T-helper 9 cell (primary cell): ENCODE measurements at places on chromosomes 1 and 21.

DNA sequence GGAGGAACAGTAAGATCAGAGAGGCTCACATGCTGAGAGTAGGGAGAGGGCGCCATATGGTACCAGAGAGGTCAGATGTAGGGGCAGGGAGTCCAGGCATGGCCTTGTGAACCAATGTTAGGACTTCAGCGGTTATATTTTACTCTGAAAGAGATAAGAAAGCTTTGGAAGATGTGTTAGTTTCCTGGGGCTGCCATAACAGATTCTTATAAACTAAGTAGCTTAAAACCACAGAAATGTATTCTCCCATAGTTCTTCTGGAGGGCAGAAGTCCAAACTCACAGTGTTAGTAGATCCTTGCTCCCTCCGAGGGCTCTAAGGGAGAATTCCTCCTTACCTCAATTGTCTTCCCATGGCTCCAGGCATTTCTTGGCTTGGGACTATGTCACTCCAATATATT, 502.5 kb upstream of the ADGRL2 start:
- no peak for DNase-seq

DNA sequence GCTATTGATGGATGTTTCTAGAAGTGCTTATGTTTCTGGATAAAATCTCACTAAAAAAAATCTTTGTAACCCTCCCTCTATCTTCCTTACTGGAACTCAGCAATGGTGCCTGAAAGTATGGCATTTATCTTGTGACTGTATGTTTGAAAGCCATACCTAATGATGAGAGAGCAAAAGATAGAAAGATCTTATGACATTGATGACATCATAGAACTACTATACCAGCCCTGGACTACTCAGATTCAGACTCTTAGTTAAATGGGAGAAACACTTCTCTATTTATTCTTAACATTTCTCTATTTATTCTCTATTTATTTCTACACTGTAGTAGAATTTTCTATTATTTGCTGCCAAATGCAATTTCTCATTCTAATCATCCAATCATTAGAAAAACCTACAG, 32.7 kb upstream of the SYCP1 start:
- no peak for DNase-seq

- DNase-seq = no peak
Observed at GRCh38 chr1:55472784-55473183, 257.6 kb upstream of the USP24 start.

GRCh38 chr1:222084996-222085395, 343.1 kb upstream of the DUSP10 start:
- DNase-seq = no peak

DNA sequence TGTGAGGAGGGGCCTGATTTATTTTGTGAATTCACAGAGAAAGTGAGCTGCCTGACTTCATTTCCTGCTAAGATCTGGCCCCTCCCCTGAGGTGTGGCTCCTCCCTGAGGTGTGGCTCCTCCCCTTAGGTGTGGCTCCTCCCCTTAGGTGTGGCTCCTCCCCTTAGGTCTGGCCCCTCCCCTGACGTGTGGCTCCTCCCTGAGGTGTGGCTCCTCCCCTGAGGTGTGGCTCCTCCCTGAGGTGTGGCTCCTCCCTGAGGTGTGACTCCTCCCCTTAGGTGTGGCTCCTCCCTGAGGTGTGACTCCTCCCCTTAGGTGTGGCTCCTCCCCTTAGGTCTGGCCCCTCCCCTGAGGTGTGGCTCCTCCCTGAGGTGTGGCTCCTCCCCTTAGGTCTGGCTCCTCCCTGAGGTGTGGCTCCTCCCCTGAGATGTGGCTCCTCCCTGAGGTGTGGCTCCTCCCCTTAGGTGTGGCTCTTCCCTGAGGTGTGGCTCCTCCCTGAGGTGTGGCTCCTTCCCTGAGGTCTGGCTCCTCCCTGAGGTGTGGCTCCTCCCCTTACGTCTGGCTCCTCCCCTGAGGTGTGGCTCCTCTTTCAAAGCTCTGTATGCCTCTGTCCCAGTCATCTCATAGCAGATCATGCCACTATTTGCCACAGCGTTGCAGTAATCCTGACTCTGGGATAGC, 26.9 kb upstream of the LRRC3 start:
- peak; percentile 53 for DNase-seq

GRCh38 chr1:246923482-246923881, 8.3 kb downstream of the AHCTF1 start:
- no peak for DNase-seq

DNA sequence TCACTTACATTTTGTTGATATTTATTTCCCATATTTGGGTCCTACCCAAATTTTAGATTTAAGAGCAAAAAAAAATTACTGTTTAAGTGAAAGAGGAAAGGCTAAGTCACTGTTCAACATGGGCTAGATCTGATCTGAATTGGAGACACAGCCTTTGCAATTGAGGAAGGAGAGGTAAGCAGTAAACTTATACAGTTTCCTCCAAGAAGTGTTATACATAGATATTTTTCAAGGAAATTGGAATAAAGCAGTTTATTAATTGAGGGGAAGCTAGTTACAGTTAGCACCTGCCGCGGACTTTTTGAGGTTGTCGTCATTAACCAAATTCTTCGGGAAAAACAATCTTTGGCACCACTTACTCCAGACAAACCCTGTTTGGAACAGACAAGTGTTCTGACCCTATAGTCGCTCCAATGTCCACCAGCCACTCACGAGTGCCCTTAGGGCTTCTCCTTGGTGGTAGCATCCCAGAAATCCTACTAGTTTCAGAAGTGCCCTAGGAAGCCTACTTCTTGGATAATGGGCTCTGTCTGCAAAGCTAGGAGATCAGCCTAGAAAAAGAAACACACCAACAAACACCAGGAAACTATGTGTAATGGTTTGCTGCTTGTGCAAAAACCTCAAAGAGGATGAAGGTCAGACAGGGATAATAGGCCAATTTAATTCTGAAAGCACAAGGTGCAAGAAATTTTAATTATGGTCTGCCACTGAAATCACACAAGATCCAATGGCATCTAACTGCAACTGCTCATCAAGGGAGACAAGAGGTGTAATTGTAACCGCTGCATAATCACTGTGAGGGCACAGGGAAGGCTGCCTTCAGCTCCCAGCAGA, 2.5 kb downstream of the WLS start:
- DNase-seq = no peak

GRCh38 chr1:11784993-11785769, 20.6 kb downstream of the MTHFR start:
- peak; percentile 20 for DNase-seq

GRCh38 chr1:72280711-72281110, 1.6 kb downstream of the NEGR1 start:
- no peak for DNase-seq

GRCh38 chr1:208565756-208566440, 321.7 kb upstream of the PLXNA2 start:
- no peak for DNase-seq

- DNase-seq = no peak
Observed at GRCh38 chr1:150529017-150529416, 13.5 kb downstream of the FALEC start.

GRCh38 chr1:1013922-1014648, 788 bp downstream of the ISG15 start:
- no peak for DNase-seq

- DNase-seq = no peak
Observed at GRCh38 chr1:98351561-98351960, 310.0 kb upstream of the SNX7 start.

DNA sequence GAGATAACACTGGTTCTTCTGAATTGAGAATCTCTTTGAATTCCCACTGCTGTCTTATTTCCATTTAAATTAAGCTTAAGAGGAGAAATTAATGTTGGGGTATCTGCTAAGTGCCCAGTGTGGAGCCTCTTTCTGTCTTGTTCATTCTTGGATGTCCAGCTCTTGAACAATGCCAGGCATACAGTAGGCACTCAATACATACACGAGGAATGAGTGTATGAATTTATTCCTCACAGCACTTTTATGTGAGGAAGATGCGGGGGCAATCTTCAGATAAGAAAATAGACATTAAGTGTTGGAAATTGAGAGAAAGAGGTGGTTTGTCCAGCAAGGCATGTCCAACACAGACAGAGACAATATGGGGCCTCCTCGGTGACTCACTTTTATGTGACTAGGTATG, 11.8 kb upstream of the ATF3 start:
- DNase-seq = no peak

DNA sequence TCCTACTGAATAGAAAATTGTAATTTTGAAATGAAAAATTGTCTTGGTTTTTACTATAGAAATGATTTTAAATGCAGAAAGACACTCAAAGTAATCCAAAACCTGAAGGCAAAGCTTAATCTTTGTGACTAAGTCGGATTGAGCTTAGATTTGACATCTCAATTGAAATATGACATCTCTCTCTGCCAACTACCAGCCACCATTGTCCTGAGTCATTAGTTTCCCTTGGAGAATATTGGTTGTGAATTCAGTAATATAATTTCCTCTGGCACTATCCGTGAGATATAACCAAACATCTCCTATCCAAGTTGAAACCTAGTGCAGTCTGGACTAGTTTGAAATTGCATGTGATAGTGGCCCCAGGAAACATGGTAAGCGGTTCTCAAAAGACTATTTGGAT, 37.1 kb downstream of the PLA2G4A start:
- DNase-seq = no peak

- no peak for DNase-seq
Observed at GRCh38 chr1:198680174-198680875, 41.5 kb downstream of the PTPRC start.

GRCh38 chr1:242784084-242784483, 259.6 kb upstream of the PLD5 start:
- no peak for DNase-seq

DNA sequence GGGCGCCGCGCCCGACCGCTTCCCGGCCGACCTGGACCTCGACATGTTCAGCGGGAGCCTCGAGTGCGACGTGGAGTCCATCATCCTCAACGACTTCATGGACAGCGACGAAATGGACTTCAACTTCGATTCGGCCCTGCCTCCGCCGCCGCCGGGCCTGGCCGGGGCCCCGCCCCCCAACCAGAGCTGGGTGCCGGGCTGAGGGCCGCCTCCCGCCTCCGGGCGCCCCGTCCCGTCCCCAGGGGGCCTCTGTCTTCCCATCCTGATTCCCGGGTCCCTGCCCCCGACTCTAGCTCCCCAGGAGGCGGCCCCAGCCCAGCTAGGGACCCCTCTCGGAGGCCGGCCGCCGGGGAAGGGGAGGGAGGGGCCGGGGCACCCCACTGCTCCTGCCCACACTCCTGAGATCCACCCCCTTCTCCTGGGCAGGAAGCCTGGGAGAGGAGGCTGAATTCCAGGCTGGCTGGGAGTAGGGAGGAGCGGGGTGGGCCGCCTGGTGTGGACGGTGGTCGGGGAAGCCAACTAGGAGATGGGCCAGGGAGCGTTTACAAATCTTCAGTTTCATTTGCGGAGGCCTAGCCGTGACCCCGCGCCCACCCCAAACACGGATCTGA, 21.4 kb downstream of the FOXO6 start:
- DNase-seq = no peak

DNA sequence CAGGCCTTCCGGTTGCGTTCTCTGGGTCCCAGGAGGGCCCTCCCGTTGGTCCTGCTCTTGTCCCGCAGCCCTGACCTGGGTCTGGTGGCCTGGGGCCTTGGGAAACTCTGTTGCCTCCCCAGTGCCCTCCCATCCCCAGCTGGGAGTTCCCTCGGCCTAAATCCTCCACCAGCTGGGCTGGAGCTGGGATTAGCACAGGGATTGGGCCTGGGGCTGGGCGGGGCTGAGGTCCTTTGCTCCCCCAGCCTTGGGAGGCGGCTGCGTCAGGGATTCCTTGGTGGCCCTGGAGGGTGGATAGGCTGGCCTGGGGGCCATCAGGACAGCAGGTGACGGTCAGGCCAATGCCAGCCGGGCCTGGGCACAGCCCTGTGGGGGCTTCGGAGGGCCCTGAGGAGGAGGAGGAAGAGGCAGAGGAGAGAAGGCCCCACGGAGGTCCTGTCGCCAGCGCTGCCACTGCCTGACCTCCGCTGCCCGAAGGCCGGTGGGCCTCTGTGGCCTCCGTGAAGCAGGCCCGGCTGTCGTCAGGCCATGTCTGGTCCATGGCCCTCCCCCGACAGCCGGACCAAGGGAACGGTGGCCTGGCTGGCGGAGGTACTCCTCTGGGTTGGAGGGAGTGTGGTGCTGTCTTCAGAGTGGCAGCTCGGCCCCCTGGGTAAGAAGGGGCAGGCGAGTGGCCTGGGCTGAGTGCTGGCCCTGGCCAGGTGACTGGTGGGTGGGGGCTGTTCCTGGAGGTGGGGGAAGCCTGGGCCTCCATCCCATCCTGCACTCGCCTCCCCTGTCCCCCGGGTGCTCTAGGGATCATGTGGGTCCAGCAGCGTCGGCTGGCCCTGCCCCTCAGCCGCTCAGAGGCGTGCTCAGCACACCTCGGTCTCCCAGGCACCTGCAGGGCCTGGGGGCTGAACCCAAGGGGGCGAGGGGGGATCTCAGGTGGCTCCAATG, at the start of gene PLCH2:
Gene PLCH2, plus strand, starts transcription at position 229 of the 939 bp plus-strand sequence. Its CDS starts 300 bp downstream, at position 529.
- no peak for DNase-seq

- DNase-seq = peak; percentile 77
Observed at GRCh38 chr1:151945725-151946722, 36.7 kb upstream of the THEM4 start.

DNA sequence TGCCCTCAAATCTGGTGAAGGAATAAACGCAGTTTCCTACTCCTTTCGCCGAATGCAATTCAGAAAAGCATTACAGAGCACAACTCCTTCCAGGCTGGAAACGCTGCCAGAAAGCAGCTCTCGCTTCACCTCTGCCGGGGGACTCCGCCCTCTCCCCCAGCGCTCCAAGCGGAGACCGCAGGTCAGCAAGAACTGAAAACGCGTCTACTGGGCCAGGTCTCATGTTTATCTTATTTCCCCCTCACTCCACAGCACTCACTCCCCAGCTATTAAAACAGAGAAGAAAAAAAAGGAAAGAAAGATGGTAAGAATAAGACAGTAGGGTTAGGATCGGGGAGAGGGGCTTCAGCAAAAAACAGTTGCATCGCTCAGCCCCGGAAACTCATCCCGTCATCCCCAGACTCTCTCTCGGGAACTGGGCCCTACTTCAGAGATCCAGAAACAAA, 833 bp upstream of the RCOR3 start:
- peak; percentile 43 for DNase-seq

GRCh38 chr1:174097426-174097825, 61.9 kb upstream of the RABGAP1L start:
- no peak for DNase-seq

DNA sequence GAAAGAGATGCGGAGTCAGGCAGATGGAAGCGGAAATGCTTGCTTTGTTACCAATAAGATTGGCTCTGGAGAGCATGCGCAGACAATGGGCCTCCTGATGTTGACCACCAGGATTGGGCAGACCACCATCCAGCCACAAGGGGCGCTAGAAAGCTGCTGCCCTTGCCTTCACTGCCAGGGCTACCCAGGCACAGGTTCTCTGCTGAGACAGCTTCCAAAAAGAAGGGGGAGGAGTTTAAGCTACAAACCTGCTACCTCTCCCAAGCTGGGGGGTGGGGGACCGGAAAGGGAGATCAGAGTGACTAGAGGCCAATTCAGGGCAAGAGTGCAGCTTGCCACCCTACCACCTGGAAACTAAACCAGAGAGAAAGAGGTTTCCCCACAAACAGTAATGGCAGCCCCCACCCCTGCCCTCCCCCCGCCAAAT, 369.7 kb downstream of the RRAGC start:
- DNase-seq = peak; percentile 12

DNA sequence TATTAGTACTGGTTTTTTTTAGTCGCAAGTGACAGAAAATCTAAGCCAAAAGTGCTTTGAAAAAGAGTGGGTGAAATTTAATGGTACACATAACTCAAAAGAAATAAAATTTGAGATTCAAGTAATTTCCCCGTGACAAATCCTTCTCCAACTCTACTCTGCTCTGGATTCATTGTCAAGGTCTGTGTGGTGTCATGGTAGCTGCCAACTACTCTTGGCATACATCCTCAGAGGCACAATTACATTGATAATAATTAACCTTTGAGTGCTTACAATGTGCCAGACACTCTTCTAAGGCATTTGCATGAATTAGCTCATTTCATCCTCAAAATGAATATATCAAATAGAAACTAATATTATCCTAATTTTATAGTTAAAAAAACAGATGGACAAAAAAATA, 1153.9 kb upstream of the NCAM2 start:
- DNase-seq = no peak
